ENCODE measurements at places on chromosomes 13 and 19.

DNA sequence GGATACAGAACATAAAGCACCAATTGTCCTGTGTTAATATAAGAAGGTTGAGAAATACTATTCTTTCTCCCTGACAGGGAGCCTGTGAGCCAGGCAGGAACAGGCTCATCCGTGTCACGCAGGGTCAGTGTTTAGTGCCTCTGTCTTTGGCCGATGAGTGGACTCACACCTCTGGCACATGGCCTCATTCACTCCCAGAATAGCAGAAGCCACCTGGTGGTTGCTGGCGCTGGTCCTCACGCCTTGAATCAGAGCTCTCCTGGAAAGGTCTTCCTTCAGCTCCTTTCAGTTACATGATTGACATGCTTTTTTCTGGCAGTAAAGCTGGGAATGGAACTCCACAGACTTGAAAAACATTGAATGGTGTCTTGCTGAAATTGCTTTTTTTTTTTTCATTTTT is 28.1 kb upstream of the SIAH3 start:
- no peak for DNase-seq

DNA sequence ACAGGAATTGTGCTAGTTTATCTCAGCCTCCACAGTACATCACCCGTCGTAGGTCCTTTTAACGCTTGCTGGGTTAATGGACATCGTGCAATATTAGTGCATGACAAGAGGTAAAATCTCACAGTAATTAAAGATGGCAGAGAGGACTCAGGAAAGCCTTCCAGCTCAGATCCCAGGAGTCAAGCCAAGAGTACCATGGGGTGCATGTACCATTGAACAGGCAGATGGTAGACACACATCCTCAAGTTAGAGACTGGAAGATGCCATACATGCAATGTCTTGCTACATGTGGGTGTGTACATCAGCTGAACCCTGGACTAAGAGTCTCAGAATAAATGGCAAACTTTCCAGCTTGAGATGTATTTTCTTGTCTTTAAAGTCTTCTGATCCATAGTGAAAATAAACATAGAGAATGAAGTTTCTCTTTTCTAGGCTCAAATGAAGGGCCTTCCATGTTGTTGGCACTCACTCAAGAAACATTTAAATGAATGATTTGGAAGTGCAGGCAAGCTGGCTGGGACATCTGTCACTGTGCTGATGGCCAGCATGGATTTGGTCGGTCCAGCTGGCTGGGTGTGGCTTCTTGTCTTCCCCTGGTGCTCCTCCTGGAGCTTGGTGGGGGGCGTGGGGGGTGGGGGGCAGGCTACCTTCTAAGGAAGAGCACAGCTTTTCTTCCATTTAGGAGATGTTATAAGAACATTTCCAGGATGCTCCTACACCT is 290.9 kb upstream of the MAB21L1 start:
- DNase-seq: no peak

DNA sequence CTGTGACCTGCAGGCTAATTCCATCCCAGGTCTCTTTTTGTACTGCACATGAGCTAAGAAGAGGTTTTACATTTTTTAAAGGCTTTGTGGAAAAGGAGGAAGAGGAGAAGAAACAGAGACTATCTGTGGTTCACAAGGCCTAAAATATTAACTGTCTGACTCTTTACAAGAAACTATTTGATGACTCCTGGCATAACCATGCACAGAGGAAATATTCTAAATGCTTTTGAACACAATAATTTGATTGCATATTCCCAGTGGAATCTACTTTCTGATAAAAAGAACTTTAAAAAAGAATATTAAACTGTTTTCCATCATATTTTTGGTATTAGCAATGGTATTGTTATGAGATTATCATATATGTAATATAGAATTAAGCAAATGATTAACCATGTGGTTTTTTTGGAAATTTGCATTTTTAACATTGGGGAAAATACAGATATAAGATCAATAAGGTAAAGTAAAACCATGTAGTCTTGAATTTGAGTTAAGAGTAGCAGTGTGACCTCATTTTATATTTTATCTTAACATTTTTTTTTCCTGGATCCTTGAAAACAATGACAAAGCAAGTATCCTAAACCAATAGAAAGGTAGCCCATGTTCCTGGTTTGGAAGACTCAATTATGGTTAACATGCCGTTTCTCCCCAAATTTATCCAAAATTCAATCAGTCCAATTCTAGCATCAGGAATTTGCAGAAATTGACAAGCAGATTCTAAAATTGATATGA is 251.0 kb downstream of the UQCRFS1 start:
- peak; percentile 88 for DNase-seq

GRCh38 chr19:10421240-10422045 is 1.1 kb downstream of the PDE4A start:
- DNase-seq: no peak

- DNase-seq: no peak
Measured at GRCh38 chr19:40756502-40757110, 5.6 kb downstream of the SNRPA start.

DNA sequence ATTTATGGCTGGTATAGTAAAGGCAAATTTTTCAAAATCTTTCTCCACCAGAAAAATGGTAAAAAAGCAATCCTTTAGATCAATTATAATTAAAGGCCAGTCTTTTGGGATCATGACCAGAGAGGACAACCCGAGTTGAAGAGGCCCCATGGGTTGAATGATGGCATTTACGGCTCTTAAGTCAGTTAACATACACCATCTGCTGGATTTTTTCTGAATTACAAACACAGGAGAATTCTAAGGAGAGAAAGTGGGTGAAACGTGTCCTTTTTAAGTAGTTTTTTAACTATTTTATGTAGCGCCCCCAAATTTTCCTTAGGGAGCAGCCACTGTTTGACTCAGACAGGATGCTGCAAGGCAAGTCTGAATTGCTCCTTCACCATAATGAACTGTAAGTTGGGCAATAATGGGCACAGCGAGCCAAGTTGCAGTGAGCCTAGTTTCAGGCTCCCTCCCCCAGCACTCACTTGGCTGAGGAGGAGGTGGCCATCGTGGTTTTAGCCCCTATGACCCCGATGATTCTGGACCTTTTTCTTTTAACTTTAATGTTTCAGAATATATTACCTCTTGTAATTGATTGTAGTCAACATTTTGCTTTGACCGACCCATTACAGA is 13.6 kb upstream of the ZNF611 start:
- DNase-seq: peak; percentile 13

GRCh38 chr13:100619940-100620339 is 31.4 kb upstream of the GGACT start:
- DNase-seq: no peak

GRCh38 chr13:32430018-32430747 is 2.3 kb upstream of the N4BP2L1 start:
- no peak for DNase-seq

DNA sequence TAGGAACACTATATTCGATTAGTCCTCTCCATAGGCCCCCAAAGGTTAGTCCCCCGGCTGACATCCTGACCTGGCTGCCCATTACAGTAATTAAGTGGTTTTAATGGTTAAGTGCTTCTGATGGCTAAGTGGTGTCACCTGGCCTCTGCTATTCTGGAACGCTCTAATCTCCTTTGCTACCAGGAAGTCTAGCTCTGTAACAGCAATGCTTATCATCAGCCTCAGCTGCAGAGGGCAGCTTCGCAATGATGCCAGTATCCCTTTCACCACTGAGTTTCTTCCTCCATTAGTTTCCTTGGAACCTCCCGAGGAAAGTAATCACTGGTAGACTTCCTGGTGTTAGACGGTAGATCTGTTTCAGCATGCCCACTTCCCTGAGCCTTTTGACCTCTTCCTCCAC is 8.6 kb upstream of the RNF6 start:
- DNase-seq: no peak

DNA sequence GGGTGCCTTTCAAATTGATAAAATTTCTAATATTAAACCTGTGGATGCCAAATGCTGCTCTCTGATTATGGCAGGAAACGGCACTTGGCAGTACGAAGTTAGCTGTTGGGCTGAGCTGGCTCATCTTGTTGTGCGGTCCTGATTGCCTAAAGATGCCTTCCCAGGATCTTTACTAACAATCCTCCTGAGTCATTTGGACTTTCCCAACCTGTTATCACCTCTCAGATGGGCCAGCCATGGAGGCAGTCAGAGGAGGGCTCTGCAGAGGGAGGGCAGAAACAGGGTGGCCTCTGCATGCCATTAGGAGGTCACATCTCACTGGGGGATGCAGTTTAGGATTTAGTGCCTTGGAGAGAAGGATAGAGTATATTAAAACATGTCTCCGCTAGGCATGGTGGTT is 27.3 kb downstream of the ALOX5AP start:
- DNase-seq: peak; percentile 25

DNA sequence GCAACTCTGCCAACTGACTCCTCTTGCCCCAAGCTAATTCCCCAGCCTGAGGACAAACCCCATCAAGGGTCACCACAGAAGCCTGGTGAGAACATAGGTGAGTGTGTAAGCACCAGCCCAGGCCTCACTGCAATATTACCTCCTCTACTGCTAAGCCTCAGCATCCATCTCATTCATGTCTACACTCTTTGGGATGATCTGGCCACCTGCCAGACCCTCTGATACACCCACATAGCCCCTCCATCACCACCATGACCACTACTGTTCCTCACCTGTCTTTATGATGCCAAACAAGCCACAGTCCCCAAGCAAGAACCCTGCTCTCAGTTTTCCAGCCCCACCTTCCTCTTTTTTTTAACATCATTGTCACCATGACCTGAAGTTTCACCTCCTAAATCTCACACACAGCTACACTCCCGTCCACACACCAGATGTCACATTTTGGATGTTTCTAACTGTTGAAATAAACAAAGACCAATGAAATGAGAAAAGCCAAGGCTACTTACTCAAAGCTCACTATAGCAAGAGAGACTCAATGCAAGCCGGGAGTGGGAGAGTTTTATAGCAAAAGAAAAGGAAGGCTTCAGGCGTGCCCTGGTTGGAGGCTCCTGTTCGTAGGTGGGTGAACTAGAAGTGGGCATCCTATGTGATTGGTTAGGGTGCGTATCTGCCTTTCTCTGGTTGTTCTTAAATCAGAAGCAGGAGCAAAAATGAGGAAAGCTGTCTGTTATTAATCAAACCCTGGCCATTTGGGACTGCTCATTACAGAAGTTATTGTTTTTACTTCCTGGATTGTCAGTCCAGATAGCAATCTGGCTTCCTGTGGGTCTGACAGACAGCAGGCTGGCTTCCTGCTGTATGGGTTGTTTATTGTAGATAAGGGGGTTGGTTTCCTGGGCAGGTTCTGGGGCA is 2.0 kb downstream of the ZNF792 start:
- DNase-seq: no peak

GRCh38 chr19:12680034-12680433 is 1.6 kb downstream of the DHPS start:
- no peak for DNase-seq

DNA sequence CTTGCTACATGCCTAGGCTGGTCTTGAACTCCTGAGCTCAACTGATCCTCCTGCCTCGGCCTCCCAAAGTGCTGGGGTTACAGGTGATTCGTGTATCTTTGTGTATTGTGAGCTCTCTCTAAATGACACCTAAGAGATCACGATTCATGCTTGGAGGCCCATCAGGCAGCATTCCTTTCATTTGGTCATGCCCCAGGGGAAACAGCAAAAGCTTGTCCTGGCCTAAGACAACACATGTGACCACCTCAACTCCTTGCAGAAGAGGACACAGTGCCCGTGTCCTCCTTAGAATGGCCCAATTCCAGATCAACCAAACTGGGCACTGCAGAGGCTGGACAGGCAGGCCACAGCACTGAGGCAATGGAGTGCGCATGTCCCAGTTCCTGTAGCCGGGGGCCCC is 32.5 kb downstream of the ZC3H4 start:
- DNase-seq: no peak

DNA sequence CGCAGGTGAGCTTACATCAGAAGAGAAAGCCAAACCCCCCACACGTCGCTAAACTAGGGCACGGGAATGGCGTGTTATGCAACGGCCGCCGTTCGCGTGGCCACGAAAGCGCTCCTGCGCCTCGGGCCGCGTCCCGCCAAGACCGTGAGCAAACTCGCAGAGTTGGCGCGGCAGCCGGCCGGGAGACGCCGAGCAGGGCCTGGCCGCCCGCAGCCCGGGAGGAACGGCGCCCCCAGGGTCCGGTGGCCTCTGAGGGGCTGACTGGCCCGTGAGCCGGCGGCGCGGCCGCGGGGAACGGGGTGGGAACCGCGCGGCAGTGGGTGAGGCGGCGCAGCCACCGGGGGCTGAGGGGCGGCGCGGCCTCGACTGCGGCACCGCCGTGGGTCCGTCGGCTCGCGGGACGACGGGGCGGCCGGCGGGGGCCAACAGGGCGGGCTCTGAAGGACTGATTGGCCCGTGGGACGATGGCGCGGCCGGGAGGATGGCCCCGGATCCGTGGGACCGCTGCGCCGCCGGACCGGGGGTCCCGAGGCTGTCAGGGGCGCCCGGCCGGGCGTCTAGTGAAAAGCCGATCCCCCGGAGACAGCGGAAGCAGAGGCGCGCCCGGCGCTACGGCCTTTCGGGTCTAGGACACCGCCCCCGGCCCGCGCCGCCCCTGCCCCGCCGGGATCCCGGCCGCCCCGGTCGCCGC is 903 bp downstream of the LATS2 start:
- DNase-seq: peak; percentile 40

GRCh38 chr19:13033819-13034611 is 38.7 kb downstream of the NFIX start:
- peak; percentile 52 for DNase-seq

DNA sequence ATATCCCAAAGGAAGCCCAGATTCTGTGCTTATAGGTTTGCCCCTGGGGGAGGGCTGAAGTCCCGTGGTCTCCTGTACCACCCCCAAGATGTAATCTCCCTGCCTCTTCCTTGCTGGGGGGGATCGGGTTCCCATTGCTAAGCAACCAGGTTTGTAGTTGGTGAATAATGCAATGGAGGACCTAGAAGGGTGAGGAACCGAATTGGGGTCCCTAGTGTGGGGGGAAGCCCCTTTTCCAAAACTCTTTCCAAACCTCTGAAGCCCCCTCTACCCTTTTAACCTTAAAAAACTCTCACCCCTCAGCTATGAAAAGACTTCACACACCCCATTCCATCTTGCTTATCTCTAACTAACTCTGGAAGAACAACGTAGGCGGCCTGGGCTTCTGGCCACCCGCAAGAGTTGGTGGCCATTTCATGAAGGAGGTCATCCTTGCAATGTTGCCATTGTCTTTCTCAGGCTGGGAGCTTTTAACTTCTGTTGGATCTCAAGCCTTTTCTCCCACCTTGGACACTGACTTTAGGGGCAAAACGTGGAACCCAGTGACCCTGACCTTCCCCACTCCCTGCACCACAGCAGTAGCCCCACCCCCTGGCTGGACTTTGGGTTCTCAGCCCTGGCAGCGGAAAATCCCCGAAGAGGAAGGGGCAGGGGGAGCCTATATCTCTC is 661 bp downstream of the PALM3 start:
- no peak for DNase-seq

DNA sequence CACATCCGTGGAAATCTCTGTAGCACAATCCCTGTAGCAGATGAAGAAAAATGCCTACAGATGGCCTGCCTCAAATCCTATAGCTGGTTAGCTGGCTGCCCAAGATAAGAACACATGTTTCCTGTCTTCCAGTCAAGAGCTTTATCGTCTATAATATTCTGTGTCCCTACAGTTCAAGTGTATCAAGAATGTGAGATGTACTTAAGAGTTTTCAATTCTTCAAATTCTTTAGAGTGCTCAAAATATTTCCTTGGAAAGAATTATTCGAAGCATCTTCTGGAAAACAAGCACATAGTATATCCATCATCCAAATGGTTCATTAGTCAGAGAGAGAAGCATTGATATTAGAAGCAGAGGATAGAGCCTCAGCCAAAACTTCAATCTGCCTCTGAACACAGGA is 239.8 kb downstream of the COG6 start:
- DNase-seq: peak; percentile 74

GRCh38 chr19:17766543-17767131 is 15.4 kb downstream of the FCHO1 start:
- peak; percentile 70 for DNase-seq

- DNase-seq: no peak
Measured at GRCh38 chr13:100130930-100131511, 42.1 kb downstream of the PCCA start.

Measured in fibroblast of skin of right quadriceps (primary cell).